NCI-H1092 treated with DMSO at 0.1 percent for 48 hours (cell line): ENCODE measurements at places on chromosomes 7 and 10.
A peak's percentile ranks its signal among the peaks of the same experiment; 100 is the strongest.

GRCh38 chr7:65251851-65252620, 121.6 kb upstream of the ZNF92 start:
- DNase-seq: peak; percentile 95

- DNase-seq: no peak
Measured at GRCh38 chr10:75492173-75492925, 60.9 kb downstream of the LRMDA start.

- DNase-seq: no peak
Measured at GRCh38 chr7:6175645-6176044, 96.8 kb downstream of the CYTH3 start.

DNA sequence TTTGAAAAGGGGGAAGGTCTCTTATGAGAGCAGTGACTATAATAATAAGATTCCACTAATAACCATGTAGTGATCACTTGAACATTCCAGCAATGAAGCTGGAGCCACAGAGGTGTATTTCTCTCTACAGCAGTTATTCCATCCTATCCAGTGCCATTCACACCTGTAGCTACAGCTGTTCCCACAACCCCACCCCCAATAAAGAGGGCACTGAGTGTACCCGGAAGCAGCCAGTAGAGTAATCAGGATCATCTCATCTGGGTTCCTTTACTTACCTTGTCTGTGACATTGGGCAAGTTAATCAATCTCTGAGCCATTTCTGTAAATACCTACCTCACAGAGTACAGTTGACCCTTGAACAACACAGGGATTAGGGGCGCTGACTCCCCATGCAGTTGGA, 188.7 kb downstream of the KIAA1217 start:
- no peak for DNase-seq

DNA sequence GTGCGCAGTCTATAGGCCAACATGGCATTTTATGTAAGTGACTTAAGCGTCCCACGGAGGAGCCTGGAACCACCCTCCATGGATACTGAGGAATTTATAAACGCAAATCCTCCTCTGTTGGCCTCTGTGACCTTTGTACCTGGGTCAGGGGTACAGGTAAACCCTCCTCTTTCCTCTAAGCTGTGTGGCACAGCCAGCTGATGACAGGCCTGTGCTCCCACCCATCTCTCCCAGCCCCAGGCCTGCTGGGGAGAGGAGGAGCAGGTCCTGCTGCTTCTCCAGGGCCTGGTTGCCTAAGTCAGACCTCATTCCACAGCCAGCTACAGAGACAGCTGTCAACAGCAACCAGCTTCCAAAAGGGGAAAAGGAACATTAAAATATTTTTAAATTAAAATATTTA, 5.0 kb downstream of the AVPI1 start:
- DNase-seq: no peak

GRCh38 chr7:103445228-103446048, 569 bp downstream of the SLC26A5 start:
- DNase-seq: peak; percentile 37
